ENCODE measurements at places on chromosomes 2 and 18. TPM values are rescaled to one million over a fixed set of nuclear protein-coding genes. Genes with fewer than 3 reads are reported as not detected.

DNA sequence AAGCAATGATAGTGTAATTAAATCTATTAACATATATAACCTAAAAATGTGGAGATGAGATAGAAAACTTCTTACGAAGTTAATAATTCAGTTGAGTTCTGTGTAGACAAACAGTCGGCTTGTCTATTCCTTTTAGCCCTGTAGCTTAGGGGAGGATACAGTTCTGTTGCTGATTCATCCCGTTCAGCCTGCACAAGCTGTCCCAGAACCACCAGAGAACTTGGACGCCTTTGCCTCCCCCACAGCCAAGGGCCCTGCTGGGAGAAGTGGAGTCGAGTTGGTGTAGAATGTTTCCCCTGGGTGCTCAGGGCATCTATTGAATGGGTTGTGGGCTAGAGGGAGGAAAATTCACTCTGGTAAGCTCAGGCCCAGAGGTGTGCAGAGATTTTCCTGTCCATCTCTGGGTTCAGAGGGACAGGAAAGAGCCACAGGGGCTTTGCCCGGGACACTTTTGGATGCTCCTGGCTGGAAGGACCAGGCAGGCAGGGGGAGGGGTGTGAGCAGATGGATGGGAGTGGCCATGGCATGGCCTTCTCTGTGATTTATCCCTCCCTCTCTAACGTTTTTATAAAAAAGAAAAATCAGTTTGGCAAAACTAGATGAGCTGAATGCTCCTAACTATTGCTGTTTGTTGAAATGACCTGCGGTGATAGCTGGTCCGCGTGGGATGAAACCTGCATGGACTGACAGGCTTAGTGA, 42.8 kb upstream of the GALR1 start:
- no peak for DNase-seq

DNA sequence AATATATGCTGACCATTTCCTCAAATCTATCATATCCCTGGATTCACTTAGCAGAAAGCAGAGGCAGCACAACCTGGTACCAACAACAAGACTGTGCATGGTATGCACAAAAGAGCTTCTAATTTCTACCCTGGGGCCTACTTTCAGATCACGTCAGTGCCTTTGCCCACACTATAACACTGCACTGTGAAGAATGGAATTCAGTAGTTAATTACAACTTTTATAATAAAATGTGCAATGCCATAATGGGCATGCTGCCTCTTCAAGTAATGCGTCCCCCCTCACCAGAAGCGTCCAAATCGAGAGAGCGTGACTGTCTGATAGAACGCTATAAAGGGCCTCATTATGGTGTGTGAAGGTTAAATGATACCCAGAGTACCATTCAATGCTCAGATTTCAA, 328.1 kb upstream of the PKDCC start:
- DNase-seq, result no peak

DNA sequence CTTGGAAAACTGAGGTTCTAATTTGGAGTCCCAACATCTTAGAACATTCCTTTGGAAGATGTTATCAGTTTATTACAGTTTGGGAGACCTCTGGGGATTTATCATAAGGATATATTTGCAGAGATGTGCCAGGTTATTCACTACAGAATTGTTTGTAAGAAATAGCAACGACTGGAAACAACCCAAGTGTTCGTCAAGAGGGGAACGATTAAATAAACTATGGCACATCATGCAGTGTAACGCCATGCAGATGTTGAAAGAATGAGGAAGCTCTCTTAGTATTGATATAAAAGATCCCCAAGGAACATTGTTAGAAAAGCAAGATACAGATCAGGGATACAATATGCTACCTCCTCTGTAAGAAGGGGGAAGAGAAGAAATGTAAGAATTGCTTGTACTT, 210.6 kb downstream of the TMEM247 start:
- DNase-seq, result no peak

DNA sequence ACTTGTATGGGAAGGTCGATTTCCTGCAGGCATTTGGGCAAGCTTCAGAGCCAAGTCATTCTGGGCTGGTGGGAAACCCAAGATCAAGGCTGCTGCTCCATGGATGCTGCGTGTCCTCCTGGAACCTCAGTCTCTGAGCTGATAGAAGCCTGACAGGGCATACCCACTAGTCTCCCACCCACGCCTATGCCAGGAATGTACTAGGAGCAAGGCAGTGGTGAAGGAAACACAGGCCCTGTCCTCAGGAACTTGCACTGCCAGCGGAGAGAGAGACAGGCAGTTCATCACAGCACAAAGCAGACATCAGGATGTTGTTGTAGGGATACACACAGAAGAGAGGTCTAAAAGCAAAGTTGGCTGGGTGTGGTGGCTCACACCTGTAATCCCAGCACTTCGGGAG, 84.2 kb downstream of the PLB1 start:
- DNase-seq, result no peak

DNA sequence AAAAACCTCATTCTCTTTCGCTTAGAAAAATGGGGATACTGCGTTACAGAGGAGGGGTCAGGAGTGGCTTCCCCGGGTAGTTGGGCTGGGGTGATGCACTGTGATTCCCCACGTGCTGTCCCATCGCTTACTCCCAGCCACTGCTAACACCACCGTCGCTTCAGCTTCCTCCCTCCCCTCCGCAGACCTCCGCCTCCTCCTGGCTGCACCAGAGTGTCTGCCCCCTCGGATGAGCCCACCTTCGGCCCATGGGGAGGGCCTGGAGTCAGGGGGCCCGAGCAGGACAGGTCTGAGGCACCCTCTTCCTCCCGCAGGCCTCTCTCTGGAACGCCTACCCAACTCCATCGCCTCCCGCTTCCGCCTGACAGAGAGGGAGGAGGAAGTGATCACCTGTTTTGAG, 59.1 kb upstream of the MCFD2 start:
- no peak for DNase-seq

GRCh38 chr18:23356915-23357601, 96.0 kb upstream of the RIOK3 start:
- no peak for DNase-seq

DNA sequence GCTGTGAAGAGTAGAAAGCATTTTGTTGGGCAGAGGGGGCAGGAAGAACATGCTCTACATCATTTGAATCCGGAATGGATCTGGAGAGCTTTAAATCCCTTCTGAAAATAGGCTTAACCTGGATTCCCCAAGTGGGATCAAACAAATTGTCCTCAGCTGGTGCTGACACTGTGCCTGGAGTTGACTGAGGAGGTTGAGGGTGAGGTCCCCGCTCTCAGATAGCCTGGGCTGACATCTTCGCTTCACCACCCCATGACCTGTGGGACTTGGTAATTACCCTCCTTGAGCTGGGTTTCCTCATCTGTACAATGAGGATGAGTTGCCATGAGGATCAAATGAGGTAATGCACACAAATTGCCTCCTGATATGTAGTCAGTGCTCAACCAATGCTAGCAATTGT, 117.8 kb upstream of the SMAD2 start:
- no peak for DNase-seq

DNA sequence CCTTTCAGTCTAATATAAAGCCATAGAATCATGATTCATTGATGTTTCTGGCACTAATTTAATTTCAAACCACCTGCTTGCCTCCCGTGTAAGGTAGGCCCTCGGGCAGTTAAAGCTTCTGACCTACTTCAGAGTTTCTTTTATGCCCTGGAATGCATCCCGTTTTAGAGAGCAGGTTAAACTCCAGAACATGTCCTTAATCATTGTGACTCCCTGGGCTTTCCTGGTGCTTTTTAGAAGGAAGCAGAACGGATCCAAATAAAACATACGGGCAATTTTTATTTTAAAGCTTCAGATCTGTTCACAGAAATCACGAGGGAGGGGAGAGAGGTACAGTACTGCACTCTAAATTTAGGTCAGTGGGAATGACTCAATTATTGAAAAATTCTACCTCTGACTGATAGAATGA, 134.8 kb downstream of the GCA start:
- DNase-seq, result no peak

DNA sequence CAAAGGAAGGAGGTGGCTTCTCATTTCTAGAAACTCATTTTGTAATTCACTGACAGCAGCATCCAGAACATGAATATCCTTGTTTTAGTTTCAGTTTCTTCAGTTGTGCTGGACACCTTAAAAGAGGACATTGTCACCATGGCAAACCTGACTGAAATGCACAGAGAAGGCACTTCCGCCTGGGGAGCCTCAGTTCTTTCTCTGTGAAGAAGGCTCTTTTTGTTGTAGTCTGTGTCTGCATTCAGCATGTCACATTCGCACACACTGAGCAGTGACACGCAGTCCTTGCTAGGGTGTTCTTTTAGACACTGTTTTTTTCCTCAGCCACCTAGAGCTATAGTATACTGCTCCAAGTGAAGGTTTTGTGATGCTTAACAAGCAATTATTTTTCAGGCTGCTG, 9.5 kb upstream of the RPRM start:
- no peak for DNase-seq

The RBMS1 gene
- 28.4 TPM for total RNA-seq

The NT5C1B gene
- total RNA-seq, result not detected

The CCDC141 gene
- total RNA-seq, result not detected

The UCN gene
- 1.6 TPM for total RNA-seq

The TPO gene
- not detected for total RNA-seq

The GALNT3 gene
- total RNA-seq, result 3.1 TPM

The LAMA3 gene
- total RNA-seq, result 0.35 TPM

The PROM2 gene
- 2.7 TPM for total RNA-seq

The CCDC142 gene
- 35.0 TPM for total RNA-seq

The YWHAQ gene
- total RNA-seq, result 503 TPM
